ENCODE measurements at places on chromosomes 2 and 18.

- no peak for DNase-seq
These were observed 51.6 kb upstream of the TMEFF2 start for GRCh38 chr2:192246297-192246696.

GRCh38 chr2:8119782-8120505 lies 561.9 kb upstream of the ID2 start:
- DNase-seq = no peak

GRCh38 chr2:23523373-23524260 lies 138.6 kb downstream of the KLHL29 start:
- DNase-seq = no peak

DNA sequence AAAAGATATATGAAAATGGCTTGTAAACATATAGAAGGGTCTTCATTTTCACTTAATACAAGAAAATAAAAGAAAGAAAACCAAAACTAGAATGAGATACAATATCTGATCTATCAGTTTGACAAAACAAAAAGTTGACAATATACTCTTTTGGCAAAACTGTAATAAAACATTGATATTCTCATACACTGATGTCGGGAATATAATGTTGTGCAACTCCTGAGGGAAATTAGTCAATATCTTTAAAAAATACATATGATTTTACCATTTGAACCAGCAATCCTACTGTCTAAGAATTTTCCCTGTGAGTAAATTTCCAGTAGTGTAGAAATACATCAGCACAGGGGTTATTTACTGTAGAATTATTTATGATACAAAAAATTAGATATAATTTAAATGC lies 336.1 kb upstream of the FSIP2 start:
- no peak for DNase-seq

DNA sequence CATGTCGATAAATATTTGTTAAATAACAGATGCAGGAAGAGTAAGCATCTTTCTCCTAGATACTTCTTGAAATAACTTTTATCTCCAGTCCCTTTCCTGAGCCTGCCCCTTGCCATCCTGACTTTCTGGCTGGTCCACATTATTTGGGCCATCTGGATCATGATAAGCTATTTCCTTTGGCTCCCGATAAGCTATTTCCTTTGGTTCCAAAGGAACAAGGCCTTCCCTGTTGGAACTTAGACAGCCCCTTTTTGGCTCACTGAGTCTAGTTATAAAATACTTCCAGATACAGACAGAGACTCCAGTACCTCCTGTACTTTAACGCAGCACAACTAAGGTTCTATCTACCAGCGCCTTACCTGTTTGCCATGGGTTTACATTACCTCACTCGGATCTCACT lies 205.3 kb upstream of the CCDC150 start:
- no peak for DNase-seq

Data from CD8-positive, alpha-beta memory T cell (primary cell).